NCI-H1417 treated with DMSO at 0.1 percent for 48 hours (cell line): ENCODE measurements at places on chromosomes 5 and 9.

- no peak for DNase-seq
Measured at GRCh38 chr5:63961125-63961597, 1.1 kb downstream of the HTR1A start.

GRCh38 chr9:73153793-73154227 is 2.1 kb downstream of the ANXA1 start:
- no peak for DNase-seq

GRCh38 chr9:36141288-36141687 is 4.8 kb downstream of the GLIPR2 start:
- no peak for DNase-seq

DNA sequence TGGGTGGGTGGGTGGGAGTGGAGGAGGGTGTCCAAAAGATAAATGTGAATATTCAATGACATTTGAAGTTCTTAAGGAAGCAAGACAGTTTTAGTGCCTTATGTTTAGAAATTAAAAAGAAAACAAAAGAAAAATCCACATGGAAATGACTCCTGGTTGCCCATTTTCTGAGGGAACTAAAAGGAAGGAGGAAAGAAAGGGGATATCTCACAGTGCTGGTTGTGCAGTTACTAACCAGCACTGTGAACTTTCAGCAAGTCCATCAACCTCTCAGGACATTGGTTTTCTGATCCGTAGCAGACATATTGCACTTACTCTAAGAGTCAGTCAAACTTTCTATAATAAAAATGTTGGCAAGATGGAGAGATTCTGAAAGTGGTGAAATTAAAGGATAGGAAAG is 431.0 kb upstream of the CLINT1 start:
- no peak for DNase-seq

GRCh38 chr9:660227-660626 is 181.3 kb upstream of the DMRT1 start:
- no peak for DNase-seq

DNA sequence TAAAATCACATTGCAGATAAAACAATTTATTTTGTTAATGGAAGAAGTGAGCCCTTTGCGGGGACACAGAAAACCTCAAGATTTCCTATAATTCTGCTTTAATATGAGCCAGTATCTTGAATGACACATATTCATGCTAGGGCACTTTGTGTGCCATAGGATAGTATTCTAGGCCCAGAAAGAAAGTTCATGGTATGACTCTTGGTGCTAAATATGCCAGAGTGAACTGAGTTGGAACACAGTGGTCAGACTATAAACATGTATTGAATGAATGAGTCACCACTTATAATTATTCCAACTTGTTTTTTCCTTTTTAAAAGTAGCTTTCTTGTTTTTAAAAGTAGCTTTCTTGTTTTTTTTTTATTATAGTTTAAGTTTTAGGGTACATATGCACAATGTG is 46.0 kb downstream of the ADAMTS19 start:
- no peak for DNase-seq

- DNase-seq, result no peak
Measured at GRCh38 chr9:112535301-112535700, 48.7 kb downstream of the KIAA1958 start.

DNA sequence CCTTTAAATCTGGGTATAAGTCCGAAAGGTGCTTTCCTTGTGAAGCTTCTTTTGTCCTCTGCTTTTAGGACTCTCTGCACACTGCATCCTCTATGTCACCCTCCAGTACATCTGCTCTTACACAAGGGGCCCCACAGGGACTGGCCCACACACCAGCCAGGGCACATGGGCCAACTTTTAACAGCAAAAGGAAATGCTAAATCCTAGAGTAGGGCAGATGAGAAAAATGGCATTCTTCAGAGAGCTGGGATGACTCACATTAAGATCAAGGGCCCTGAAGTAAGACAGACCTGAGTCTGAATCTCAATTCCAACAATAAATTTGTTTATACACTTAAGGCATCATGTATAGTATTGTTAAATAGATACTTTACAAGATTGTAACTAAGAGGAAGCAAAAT is 40.3 kb upstream of the CDKN2B start:
- DNase-seq, result no peak

DNA sequence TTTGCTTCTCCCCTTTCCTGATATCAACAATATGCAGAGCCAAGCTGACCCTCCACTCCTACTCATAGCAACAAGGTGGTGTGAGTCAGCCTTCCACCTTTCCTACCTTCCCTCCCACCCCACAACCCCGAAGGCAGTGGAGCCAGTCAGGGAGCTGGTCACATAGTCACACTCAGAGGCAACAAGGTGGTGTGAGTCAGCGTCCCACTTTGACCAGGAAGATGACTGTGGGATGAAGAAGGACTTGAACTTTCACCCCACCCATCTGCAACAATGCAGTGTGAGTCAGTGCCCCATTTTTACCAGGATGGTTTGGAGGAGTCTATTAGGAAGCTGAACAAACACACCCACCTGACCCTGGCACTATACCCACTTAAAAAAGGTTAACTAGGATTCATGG is 30.1 kb upstream of the ZNF782 start:
- DNase-seq, result no peak

- no peak for DNase-seq
Measured at GRCh38 chr5:180785794-180786221, 16.8 kb downstream of the MGAT1 start.

DNA sequence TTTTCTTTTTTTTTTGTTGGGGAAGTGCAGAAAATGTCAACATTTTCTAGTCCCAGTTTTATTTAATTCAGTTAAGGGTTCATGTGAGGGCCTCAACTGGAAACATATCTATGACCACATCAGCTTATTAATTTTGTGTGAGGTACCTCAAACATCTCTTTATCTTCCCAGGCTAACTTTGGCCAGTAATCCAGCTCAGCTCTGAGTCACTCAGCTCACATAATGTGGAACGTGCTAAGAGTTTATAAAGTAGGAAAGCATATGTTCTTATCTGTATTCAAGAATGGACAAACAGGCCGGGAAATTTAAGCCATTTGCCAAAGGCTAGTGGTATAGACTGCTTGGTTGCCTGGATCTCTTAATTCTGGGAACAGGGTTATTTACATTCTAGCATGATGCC is 118.4 kb downstream of the INSYN2B start:
- DNase-seq, result no peak

DNA sequence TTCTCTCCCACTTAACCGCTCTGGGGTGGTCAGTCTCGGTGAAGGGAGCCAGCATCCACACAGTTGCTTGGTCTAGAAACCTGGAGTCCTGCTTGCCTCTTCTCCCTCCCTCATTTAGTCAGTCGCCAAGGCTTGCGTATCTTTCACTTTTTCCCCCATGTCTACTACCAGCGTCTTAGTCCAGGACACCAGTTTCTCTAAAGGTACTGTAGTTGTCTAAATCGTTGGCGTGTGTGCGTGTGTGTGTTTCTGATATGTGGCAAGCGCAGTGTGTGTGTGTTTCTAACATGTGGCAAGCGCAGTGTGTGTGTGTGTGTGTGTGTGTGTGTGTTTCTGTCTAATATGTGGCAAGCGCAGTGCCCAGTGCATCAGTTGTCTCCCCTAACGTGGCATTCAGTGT is 641 bp downstream of the ATP6V1G1 start:
- DNase-seq, result no peak

DNA sequence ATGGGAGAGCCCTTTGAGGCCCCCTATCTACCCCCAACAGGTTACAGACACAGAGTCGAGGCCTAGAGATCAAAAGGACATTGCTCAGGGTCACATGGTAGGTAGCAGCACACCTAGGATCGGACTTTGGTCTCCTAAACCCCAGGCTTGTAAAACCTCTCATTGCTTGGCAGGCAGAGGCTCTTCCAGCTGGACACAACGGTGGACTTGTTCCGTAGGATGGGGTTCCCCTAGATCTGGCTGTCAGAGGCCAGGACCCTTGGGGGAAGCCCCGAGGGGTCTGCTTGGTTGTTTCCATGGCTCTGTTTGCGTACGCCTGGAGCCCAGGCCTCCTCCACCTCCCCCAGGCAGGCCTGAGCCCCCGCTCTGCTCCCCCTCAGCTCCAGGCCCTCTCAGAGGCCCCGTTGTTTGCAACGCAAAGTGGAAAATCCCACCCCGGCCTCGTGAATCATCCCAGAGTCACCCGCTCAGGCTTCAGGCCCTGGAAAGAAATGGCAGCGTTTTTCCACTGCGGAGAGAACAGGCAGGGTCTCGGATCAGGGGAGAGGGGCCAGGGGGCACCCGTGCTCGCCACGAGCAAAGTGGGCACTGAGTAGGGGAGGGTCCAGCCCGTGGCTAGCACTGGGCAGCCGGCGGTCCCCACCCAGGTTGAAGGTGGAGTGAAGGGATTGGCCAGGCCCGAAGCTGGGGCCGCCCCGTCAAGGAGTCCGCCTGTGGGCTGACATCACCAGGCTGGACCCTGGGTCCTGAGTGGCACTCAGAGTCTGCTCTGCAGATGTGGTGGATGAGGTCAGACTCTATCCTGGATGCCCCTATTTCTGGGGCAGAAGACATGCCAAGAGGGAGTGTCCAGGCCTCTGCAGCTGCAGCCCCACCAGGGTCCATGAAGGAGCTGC is 19.8 kb downstream of the COL27A1 start:
- no peak for DNase-seq

DNA sequence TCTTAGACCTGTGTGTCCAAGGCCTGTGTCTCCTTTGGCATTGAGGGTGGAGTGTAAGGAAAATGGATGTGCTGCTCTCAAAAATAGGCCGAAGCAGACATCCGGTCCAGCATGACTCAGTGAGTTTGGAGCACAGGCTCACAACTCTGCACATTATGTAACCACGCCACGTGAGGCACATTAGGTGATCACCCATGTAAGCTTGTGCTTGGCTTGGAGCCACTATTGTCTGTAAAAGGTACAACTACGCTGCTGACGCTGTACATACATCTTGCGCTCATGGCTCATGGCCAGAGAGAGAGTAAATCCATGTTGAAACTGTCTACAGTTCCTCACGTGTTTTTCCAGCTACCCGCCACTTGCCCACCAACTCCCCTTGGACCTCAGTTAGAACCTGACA is 177.5 kb downstream of the PDE4D start:
- DNase-seq, result no peak

DNA sequence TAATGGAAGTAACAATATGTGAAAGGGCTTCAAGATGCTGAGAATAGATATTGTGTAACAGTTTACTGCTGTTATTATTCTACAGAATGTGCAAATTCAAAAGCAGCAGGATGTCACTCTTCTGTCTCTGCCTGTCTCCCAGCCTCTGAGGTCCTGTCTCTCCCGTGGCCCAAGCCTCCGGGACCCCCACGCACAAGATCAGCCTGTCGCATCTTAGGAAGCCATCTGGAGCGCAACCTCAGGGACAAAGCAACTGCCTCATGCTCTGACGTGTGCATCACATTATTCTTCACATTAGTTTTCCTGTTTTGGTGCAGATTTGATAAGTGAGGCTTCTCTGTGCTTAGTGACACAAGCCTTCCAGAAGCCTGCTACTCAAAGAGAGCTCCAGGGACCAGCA is 46.5 kb upstream of the C9orf72 start:
- no peak for DNase-seq

- no peak for DNase-seq
Measured at GRCh38 chr5:139291051-139291450, 2.5 kb upstream of the MATR3 start.

DNA sequence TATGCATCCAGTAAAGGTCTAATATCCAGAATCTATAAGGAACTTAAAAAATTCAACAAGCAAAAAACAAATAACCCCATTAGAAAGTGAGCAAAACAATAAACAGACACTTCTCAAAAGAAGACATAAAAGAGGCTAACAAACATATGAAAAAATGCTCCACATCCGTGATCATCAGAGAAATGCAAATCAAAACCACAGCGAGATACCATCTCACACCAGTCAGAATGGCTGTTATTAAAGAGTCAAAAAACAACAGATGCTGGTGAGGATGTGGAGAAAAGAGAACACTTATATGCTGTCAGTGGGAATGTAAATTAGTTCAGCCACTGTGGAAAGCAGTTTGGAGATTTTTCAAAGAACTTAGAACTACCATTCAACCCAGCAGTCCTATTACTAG is 86.1 kb downstream of the WWC1 start:
- no peak for DNase-seq

- no peak for DNase-seq
Measured at GRCh38 chr5:41885286-41885685, 15.1 kb upstream of the OXCT1 start.

GRCh38 chr5:18761801-18762200 is 1127.5 kb downstream of the TAF11L14 start:
- DNase-seq, result no peak

DNA sequence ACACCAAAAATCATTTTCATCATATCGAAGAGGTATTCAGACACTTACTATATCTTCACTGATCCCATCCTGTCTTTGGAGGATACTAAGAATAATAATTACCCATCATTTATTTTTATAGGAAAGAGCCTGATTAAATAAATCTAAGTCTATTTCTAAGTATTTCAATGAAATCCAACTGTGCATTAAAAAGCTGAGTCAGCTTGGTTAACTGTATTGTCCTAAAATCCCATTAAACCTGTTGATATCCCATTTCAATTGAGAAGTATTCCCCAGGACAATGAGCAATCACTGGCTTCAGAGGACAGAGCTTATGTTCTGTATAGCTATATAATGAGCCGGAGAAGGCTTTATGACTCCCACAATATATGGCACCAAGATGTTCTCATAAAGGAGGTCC is 142.0 kb upstream of the RORB start:
- no peak for DNase-seq

GRCh38 chr9:113528088-113528487 is 64.6 kb downstream of the RGS3 start:
- no peak for DNase-seq

GRCh38 chr5:107858324-107858723 is 187.6 kb upstream of the EFNA5 start:
- DNase-seq, result no peak

GRCh38 chr5:173265433-173265832 is 30.4 kb upstream of the NKX2-5 start:
- DNase-seq, result no peak

- DNase-seq, result no peak
Measured at GRCh38 chr5:33059081-33059480, 348.0 kb downstream of the NPR3 start.

DNA sequence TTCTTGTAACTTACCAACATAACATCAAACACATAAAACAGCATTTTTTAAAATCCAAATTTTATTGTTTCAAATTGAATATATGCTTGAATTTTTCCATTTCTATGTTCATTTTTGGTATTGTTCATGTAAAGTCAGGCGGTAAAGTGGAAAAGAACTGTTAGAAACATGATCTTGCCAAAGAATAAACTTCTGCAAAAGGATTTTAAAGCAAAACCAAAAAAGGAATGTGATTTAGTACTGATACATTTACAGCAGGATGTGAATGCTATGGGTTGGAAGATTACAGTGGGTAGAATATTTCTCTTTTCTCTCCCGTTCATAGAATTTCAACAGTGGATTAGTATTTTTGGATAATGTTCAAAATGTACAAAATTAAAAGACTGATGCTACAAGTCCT is 277.2 kb upstream of the MPDZ start:
- no peak for DNase-seq

- DNase-seq, result no peak
Measured at GRCh38 chr5:74562122-74562521, 78.4 kb downstream of the ENC1 start.

- no peak for DNase-seq
Measured at GRCh38 chr9:111349766-111350165, 19.7 kb upstream of the OR2K2 start.
